ENCODE measurements at places on chromosomes 2 and 18.

- no peak for DNase-seq
These were observed 16.9 kb downstream of the HS1BP3 start for GRCh38 chr2:20633794-20634506.

GRCh38 chr2:181005809-181006208, 25.4 kb downstream of the UBE2E3 start:
- DNase-seq: no peak

DNA sequence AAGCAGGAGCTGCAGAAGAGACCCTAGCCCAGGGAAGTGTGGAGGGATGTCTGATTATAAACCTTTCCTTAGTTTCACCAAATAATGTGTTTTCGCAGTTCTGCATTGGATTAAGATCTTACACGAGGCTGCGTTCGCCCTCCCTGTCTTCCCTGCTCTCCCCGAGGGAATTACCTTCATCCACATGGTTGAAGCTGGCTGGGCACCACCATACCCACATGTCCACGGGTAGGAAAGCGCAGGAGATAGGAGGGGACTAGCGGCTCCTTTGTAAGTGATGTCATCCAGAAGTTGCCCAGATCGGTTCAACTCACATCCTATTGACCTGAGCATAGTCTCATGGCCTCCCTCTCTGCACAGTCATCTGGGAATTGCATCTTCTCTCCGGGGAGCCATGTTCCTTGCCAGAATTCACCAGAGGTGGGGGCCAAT, 1.1 kb downstream of the TTL start:
- DNase-seq: no peak

- peak; percentile 67 for DNase-seq
These were observed 18.1 kb downstream of the TET3 start for GRCh38 chr2:74002505-74003421.

DNA sequence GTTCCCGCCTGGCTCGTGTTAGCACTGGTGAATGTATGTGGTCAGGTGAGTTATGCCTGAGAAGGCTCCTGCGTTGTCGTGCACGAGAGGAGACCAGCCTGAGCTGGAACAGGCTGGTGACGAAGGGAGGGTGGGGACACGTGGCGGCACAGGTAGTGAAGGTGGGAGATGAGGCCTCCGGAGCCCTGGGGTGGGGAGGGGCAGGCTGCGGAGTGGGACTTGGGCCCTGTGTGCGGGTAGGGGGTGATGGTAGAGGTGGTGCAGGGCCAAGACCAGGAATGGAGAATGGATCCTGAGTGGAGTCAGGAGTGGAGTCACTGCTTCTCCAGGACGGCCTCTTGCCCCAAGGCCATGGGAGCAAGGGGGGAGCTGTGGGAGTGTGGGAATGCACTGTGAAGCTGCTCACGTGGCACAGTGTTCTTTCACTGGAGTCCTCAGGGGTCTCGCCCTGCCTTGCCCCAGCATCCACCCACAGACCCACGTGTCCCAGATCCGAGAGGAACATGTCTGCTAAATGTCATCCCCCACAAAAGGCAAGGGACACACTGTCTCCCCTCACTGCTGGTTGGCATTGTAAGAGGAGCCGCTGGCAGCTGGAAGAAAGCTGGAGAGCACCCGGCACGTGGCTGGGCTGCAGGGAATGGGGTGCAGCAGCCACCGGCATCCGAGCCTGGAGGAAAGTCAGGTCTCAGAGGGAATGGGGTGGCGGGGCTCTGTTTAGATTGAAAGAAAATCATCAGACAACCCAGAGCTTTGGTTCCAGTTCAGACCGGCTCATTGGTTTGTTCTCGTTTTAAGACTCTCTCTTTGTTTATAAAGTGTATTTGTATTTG, 63.7 kb downstream of the CYP26B1 start:
- no peak for DNase-seq

DNA sequence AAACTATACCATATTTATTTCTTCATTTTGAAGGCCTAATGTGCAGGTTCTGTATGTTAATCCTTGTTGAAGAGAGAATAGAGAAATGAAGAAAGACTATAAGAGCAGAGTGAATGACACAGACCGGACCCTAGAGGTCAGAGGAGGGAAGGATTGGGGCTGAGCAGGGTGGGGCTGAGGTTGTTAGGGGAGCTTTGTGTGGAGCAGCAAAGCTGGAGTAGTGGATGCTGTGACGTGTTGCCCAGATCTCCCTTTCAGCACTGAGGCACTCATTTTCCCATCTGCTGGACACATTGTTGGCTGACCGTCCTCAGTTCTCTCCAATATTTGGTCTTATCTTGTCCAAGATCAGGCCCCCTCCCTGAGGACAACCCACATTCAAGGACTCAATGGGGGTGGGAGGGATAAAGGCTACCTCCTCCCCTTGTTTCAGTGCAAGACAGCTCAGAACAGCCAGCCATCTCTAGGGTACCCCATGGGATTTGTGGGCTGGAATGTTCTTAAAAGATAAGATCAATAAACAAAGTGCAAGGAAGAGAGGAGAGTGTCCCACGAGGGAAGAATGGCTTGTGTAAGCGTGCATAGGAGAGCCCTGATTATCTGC, 143.6 kb downstream of the TDRD15 start:
- DNase-seq: no peak

DNA sequence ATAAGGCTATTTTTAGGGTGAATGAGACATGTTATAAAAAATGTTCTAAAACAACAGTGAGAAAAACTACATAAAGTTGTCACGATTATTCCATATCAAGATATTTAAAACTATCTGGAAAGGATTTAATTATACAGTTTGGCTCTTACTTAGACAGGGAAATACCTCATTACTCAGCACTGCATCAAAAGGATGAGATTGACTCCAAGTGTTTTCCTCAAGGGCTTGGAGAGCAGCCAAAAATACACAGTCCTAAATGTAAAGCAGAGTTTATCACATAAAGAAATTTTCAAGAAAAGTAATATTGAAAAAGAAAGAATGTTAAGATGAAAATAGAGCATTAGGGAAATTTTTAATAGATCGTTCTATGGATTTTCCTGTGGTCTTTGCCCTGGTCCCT, 285.5 kb upstream of the NETO1 start:
- DNase-seq: no peak

DNA sequence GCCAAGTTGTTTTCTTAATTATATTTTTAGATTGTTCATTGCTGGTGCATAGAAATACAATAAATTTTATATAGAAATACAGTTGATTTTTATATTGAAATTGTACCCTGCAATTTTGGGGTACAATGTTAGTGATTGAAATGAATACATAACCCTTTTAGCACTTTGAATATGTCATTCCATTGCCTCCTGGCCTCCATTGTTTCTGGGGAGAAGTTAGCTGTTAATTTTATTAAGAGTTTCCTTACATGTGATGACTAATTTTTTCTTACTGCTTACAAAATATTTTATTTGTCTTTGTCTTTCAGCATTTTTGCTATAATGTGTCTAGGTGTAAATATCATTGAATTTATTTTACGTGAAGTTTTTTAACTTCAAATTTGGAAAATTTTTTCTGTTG, 176.5 kb upstream of the DCC start:
- DNase-seq: no peak

GRCh38 chr2:142502402-142502801, 371.6 kb upstream of the LRP1B start:
- no peak for DNase-seq

DNA sequence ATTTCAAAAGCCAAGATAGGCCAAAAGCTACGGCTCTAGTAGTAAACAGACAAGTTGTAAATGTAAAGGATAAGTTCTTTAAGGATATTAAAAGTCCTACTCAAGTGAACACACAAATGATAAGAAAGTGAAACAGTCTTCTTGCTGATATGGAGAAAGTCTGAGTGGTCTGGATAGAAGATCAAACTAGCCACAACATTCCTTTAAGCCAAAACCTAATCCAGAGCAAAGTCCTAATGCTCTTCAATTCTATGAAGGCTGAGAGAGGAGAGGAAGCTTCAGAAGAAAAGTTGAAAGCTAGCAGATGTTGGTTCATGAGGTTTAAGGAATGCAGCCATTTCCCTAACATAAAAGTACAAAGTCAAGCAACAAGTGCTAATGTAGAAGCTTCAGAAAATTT, 111.7 kb upstream of the ZEB2 start:
- no peak for DNase-seq

- no peak for DNase-seq
These were observed 104.8 kb upstream of the TGFA start for GRCh38 chr2:70658476-70658875.

DNA sequence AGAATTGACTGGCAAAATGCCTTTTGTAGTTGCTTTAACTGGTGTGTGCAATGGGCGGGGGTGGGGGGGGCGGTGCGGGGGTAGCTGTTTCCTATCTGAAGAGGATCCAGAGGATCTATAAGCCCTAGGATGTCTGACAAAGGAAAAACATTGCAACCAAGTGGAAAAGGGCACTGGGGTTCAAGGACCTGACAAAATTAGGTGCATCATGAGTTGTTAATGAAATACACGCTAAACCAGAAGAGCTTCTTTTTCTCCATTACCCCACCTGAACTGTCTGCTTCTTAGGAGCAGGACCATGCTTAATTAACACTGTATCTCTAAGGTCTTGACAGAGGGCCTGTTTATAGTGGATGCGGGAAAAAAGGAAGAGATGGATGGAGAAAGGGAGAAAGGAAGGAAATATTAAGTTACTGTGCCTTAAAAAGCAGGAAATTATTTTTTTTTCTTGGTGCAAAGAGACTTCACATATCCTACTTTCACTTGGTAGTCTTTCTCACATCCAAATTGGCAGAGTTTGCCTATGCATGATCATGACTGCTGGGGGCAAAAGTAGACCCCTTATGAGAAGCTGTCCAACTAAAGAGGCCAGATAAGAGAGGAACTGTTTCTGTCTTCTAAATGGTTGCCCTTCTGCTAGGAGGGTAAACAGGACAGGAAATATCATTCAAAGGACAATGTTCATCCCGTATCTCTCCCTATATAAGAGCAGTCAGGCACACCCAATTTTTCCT, 4.6 kb downstream of the RND3 start:
- no peak for DNase-seq

- no peak for DNase-seq
These were observed 5.4 kb upstream of the YIPF4 start for GRCh38 chr2:32272279-32272678.

- peak; percentile 59 for DNase-seq
These were observed 41.0 kb downstream of the LPIN2 start for GRCh38 chr18:2971741-2972552.

DNA sequence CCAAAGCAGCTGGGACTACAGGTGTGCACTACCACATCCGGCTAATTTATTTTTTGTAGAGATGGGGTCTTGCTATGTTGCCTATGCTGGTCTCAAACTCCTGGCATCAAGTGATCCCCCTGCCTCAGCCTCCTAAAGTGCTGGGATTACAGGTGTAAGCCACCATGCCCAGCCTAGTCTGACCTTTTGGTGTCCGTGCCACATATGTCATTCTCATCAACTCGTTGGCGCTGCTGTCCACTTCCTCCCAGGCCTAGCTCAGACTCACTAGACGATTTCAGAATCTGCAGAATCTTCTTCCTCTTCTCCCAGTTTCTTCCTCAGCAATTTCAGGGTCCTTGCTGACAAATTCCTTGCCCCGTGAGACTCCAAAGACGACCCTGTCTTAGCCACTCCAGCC, 39.8 kb upstream of the DNMT3A start:
- no peak for DNase-seq

DNA sequence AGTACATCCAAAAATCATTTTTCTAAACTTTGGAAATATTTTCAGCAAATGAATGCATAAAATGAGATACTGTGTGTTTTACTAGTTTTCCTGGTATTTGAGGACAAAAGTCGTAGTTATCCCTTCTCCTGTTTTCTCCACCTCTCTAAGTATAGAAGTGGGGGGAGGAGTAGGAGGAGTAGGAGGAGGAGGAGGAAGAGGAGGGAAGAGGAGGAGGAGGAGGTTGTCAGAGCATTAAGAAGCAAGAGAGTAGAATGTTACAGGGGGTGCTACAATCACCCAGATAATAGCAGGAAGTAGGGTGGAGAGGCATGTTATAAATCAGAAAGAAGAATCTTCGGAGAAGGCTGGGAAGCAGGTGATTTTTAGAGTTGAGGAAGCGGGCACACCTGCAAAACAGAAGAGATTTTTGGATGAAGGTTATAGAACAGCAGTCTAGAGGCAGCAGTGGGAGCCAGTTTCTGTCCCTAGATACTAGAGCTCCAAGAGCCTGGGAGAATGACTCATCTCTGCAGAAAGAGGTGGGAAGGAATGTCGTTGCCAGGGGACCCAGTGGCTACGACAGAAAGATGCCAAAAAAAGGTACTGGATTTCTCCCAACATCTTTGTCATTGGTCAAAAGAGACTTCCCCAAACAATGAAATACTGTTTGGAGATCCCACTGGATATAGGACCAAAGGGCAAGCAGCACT, 44.2 kb upstream of the AQP4 start:
- no peak for DNase-seq

DNA sequence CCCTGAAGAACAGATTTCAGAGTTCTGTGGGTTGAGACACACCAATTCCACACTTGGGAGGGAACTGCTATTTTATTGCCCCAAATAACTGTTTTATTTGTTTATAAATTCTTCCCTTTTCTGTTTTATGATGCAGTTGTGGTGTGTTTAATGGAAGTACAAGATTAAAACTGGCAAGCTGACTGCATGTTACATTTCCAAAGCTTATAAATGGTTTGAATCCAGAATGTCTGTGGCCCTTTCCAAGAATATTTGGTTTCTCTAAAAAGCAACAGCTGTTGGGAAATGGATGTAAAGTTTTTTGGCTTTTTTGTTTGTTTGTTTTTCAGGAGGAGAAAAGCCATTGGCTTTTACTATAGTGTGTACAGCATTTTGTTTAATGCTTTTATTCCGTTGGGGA, 234.5 kb downstream of the MTX2 start:
- DNase-seq: no peak

- DNase-seq: no peak
These were observed 1474.2 kb upstream of the CELF4 start for GRCh38 chr18:39039813-39040212.

DNA sequence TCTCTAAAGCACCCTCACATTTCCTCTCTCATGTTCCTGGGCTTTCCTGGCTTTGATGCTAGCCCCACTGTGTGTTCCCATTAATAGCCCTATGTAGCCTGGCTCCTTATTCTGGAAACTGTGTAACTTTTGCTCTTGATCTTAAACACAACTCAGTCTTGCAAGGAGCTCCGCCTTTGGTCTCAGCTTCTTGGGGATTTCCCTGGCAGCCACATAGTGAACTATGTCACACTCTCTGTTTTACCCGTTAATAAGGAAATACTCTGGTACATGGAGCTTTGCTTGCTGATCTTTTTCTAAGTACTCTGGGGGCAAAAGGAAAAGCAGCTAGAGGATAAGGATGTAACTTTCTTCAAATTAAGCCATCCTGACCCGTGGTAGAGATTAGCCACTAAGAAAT, 259.3 kb downstream of the NEDD4L start:
- no peak for DNase-seq

- no peak for DNase-seq
These were observed 87.1 kb downstream of the TSHZ1 start for GRCh38 chr18:75297731-75298130.

DNA sequence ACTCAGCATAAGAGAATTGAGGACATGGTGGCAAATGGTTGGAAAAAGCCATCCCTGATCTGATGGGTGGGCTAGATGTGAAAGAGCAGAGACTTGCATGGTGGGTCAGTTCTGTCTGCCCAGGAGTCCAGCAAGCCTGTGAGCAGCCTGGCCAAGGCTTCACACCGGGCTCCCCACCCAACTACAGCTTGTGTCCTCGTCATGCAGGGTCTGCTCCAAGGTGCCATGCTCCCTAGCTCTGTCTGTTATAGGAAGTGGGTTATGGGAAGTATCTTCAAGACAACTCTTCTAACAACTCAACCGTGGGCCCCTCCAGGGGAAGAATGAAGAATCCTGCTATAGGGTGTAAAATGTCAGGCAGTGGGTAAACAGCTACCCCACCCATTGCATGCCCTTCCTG, 97.4 kb downstream of the ADD2 start:
- no peak for DNase-seq
